ENCODE measurements at places on chromosomes 11 and 22.

DNA sequence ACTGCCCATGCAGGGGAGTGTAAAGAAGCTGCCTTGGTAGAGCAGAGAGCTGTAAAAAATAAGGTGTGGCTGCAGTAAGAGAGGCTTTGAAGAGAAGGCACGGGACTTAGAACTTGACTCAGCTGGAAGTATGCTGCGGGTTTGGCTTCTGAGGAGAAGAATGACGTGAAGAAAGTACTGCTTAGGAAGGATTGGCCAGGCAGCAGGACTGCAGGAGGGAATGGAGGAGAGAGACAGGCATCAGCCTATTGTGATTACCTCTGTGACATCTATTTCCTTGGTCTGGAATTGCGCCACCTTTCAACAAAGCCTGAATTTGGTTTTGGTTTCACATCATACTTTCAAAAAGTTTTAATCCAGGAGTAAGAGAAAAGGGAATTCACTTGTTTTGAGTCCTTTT, 22.5 kb downstream of the PRRG4 start:
- DNase-seq: no peak

DNA sequence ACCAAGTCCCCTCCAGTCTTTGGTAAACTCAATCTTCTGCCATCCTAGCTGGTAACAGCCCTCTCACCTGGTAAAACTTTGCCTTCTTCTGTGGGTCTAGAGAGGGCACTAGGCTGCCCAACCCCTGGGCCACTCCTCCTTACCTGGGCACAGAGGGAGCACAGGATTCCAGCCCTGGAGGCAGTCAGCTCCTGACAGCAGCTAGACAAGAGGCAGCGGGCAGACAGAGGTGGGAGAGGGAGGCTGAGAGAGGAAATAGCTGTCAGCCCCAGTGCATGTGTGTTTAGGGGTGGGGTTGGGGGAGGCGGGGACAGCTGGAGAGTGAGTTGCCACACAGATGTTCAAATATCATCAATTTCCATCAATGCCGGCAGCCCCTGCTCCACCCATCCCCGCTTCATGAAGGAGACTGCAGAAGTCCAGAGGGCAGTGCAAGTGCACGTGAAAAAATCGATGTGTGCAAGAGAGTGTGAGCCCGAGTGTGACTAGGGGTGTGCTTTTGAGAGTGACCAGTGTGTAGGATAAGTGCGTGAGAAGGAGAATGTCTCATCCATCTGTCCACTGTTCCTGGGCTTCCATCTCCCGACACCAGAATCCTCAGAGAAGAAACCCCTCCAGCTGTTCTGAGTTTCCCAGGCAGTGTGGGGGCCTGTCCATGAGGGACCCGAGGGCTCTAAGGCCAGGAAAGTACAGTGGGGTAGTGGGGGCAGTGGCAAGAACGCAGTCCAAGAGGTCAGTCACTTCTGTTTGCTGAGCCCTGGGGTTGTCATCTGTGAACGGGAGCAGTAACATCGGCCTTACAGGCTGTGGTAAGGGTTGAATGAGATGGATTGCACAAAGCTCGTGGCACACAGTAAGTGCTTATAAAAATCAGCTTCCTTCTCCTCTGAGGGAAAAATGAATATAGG, at the start of gene PTGDR2:
Gene PTGDR2 (minus strand): TSS at position 225 of the 908 bp plus-strand sequence. CDS start 2,228 bp downstream, outside the sequence.
- no peak for DNase-seq

DNA sequence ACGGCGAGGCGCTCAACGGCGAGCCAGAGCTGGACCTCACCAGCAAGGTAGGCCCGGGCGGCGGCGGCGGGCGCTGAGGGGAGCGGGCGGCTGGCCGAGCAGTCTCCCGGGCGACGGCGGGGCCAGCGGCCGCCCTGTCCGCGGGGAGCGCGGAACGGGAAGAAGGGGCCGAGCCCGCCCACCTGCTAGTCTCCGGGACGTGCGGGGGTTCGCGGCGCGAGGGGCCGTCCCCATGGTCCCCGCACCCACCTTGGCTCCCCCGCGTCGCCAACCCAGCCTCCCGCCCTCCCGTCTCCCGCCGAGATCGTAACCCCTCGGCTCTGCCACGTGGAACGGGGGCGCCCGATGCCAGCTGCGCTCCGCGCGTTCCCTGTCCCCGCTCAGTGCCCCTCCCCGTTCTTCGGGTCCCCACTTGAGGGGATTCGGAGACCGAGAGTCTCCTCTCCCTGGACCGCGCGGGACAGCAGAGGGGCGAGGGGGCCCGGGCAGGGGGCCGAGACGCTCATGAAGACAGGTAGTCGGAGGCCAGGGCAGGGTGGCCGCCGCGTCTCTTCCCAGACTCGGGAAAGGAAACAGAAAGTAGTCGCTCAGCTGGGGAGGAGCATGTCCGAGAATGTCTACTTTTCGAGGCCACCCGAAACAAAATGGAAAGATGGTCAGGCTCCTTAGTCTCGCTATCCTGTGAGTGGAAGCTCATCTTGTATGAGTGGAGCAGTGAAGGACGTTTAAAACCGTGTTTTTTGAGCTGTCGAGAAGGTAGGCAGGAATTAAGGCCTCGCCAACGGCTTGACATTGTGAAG, 557 bp downstream of the GTPBP1 start:
- DNase-seq: no peak

GRCh38 chr22:43230971-43231723, 44.2 kb upstream of the TTLL12 start:
- peak; percentile 13 for DNase-seq

DNA sequence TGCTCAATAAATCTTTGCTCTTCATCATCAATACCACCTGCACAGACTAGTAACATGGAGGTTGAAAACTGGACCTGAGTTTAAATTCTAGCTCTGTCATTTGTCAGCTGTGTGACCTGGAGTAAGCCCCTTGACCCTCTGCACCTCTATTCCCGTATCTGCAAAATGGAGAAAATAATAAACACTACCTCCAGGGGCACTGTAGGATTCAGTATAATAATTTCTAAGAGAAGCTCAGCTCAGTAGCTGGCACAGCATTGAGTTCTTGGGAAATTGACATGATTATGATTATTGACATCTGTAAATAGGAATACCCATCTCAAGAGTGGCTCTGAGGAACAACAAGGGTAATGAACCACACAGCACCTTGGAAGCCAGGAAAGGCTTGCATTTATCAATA, 78.4 kb downstream of the MN1 start:
- no peak for DNase-seq

DNA sequence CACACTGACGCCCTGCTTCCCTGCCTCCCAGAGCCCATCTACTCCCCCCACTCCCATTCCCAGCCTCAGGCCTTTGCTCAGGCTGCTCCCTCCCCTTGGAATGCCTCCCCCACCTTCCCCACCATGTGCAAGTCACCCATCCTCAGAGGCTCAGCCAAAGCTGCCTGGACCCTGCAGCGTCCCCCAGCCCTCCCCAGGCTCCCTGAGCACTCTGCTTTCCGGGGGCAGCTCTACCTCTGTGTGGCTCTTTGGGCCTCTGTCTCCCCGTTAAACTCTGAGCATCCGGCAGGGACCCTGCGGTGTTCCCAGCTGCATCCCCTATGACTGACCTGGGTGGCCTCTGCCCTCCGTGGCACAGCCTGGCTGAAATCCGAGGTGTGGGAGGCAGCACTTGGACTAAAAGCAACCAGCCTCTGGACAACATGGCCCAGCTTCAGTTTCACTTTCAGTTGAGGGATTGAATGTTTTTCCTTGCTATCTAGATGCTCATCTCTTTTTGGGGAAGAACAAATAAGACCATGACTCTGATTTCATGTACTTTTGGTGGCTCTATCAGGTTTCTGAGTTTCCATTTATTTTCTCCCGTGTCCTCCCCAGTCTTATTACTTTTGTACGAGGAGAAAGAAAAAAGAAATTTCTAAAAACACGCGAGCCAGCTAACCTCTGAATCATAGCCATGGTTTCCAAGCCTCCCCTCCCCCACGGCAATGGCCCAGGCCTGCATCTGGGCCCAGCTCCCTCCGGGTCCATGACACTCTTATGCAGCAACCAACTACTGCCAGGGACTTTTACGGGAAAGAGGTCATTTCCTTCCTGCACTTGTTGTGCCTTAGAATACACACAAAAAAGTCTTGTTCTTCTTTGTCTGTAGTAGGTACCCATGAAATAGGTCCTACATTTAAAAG, 3.8 kb downstream of the APOL3 start:
- no peak for DNase-seq

GRCh38 chr11:127052404-127052803, 51.8 kb upstream of the KIRREL3 start:
- DNase-seq: no peak

DNA sequence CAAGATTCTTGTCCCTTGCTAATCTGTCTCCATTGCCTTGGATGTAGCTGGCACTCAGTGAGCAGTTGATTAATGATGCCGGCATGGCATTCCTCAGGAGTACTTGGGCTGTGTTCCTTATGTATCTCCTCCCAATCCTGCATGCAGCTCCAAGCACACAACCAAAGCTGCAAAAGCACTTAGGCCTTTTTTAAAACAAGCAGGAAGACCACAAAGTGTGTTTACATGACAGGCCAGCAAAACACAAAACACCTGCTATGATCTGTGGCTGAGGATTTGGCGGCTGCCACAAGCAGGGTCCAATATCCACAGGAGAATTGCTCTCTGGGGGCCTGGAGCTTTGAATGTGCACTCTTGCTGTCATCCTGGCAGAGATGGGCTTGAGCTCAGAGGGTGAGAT, 8.9 kb downstream of the ABTB2 start:
- peak; percentile 60 for DNase-seq

DNA sequence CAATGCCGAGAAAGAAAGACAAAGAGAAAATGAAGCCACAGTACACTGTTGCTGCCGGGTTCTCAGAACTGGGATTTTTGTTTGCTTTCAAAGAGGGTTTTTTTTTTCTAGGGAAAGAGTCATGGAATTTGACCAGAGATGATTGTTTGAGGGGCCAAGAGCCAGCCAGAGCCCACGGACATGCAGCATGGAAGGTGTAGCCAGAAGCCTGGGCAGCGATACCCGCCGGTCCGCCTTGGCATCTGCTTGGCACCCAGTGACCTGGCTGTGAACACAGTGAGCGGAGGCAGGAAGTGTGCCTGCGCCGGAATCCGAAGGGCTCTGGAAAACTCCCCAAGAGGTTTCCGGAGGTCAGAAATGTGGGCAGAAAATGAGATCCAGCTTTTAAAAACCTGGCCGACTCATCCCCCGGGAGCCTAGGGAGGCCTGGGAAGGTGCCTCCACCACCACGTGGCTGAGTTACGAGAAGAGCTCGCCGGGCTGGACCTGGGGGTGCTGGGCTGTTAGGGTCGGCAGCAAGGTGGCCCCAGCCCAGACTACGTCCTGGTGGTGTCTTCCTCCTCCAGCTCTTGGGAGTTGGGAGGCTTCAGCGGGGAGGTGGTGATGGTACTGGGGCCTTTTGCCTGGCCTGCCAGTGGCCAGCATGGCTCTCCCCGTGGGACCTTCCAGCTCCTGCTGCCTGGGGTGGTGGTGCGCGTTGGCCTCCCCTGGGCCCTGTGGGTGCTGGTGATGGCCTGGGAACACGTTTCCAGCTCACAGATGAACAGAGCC, 61.6 kb upstream of the PPARA start:
- DNase-seq: no peak

- no peak for DNase-seq
These were observed 191.6 kb upstream of the CADM1 start for GRCh38 chr11:115695677-115696364.

GRCh38 chr22:43895986-43896645, 4.3 kb upstream of the PNPLA5 start:
- DNase-seq: no peak

GRCh38 chr11:65014726-65015227, 817 bp downstream of the ARL2 start:
- no peak for DNase-seq

DNA sequence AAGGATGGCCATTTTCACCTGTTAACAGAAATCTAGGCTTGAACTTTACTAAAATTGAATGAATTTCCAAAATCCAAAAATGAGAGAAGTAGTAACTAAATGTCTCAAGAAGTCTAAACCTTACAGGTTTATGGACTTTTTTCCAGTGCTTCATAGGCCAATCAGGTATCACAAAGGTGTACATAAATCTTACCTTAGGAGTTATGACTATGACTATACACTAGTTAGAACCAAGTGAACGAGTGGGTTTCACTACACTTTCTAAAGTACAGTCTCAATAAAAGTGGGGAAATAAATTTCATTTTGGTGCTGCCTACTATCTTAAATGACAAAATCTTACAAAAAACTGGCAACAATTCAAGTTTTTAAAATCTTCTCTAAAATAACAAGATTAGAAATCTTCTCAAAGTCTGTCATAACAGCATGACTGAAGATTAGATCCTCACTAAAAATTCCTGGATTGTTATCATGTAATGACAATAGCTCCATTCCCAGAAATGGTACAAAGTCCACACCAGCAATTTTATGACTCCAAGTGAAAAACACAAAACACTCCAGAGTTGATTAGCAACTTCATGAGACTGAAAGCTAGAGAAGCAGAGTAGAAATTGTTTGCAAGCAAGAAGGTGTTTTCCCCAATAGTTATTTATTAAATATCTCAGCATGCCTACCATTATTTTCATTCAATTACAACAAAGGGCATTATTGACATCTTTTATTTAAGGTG, 20.9 kb downstream of the SOX6 start:
- no peak for DNase-seq

- DNase-seq: no peak
These were observed 1.4 kb upstream of the LIF start for GRCh38 chr22:30247974-30248373.

DNA sequence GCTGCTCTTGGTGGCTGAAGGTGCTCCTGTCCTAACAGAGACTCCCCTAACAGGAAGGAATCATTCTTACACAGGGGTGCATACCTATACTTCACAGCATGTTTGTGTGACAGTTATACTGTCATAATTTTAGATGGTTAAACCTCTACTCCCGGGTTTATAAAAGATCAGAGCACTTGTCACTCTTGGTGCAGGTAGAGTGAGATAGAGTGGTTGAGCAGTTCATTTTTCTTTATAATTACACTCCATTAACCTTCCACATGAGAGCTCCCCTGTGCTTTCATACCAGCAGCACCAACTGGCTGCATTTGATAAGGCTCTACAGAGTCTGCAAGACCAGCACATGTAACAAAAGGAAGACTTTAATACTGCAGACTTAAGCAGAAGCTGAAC, 72.9 kb downstream of the LARGE2 start:
- DNase-seq: no peak

- no peak for DNase-seq
These were observed 11.2 kb upstream of the ACR start for GRCh38 chr22:50726643-50727340.

GRCh38 chr11:100545970-100546369, 141.1 kb upstream of the ARHGAP42 start:
- DNase-seq: no peak

DNA sequence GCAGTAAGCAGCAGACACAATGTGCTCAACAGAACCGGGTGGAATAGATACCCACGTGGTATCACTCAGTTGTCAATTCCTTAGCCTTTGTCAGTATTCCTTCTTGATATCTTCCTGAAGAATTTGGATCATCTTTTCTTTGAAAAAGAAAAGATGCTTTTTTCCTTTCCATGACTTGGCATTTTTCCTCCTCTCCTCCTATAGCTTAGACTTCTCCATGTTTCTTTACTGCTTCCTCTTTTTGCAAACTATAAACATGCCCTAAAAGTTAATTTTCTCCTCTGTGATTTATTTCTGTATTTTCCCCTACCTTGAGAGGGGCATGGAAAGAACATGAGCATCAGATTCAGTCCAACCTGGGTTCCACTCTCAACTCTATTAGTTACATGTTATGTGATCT, 11.7 kb downstream of the CBLIF start:
- DNase-seq: no peak

Measured in NCI-H187 (cell line).